Activated CD8-positive, alpha-beta memory T cell treated with anti-CD3 and anti-CD28 coated beads for 1 hour (primary cell): ENCODE measurements at places on chromosomes 12 and 14.

- DNase-seq, result no peak
Measured at GRCh38 chr12:124111006-124111405, 138.0 kb downstream of the ZNF664 start.

GRCh38 chr12:107247650-107248049 is 154.3 kb upstream of the CRY1 start:
- no peak for DNase-seq

- no peak for DNase-seq
Measured at GRCh38 chr12:67773896-67774295, 125.4 kb downstream of the DYRK2 start.

GRCh38 chr12:49345051-49345824 is 1.4 kb upstream of the DNAJC22 start:
- no peak for DNase-seq

- DNase-seq, result no peak
Measured at GRCh38 chr14:75399843-75400775, 27.7 kb upstream of the JDP2 start.

DNA sequence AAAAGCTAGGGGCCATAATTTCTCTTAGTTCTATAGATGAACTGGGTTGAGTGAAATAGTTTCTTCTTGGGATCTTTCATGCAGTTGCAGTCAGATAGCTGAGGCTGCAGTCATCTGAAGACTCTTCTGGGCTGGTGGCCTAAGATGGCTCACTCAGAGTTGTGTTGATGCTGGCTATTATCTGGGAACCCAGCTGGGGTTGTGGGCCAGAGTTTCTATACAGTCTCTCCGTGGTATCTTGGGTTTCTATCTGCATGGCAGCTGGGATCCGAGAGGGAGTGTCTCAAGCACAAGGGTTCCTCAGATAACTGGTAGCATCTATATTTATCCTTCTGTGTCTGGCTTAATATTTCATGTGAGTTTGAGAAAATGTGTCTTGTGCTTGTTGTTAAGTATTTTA is 21.1 kb downstream of the AVPR1A start:
- DNase-seq, result no peak

GRCh38 chr14:102666635-102667034 is 74.2 kb downstream of the RCOR1 start:
- no peak for DNase-seq

GRCh38 chr14:85247071-85247470 is 282.9 kb upstream of the FLRT2 start:
- DNase-seq, result no peak

DNA sequence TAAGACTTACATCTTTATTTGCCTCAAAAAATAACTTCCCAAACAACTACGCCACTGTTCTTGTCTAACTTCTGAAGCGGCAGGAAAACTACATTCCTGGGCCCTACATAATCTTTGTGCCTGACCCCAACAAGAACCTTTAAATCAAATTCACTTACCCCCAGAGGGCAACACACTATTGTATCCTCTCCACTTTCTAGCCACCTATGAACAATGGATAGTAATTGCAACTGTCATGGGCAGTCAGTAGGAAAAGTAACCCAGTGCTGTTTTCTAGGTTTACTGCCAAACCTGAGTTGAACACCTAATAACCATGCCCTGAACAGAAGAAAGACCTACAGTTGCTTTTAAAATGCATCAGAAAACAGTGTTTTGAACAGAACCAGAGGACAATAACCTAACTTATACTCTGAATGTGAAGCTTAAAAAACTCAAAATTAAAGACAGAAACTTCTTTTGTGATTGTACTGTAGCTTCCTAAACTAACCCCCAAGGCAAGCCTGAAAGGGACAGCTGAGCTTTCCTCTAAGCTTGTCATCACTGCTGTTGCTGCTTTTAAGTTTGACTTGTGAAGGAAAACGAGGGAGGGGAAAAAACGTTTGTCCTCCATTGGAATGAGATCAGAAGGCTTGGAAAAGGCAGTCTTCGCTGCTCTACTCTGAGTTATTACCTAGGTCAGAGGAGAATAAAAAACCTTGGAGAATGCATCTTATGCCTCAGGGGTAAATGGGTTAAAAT is 195.7 kb downstream of the SOX5 start:
- no peak for DNase-seq

DNA sequence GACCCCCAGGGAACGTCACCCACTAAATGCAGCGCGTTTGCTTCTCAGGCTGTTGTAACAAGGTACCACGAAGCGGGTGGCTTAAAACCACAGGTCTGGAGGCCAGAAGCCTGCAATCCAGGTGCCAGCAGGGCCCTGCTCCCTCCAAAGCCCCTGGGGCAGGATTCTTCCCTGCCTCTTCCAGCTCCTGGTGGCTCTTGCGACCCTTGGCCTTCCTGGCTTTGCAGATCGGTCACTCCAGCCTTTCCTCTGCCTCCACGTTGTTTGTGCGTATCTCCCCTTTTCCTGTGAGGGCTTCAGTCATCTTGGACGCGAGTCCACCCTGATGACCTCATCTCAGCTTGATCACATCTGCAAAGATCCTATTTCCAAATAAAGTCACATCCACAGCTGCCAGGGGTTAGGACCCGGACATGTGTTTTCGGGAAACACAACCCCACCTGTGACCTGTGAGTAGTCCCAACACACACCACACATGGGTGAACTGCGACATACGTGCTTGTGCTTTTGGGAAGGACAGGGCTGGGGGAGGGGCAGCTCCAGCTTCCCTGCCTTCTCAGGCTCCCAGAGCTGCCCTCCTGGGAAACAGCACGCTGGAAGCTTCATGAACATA is 114.5 kb upstream of the NCOR2 start:
- no peak for DNase-seq

DNA sequence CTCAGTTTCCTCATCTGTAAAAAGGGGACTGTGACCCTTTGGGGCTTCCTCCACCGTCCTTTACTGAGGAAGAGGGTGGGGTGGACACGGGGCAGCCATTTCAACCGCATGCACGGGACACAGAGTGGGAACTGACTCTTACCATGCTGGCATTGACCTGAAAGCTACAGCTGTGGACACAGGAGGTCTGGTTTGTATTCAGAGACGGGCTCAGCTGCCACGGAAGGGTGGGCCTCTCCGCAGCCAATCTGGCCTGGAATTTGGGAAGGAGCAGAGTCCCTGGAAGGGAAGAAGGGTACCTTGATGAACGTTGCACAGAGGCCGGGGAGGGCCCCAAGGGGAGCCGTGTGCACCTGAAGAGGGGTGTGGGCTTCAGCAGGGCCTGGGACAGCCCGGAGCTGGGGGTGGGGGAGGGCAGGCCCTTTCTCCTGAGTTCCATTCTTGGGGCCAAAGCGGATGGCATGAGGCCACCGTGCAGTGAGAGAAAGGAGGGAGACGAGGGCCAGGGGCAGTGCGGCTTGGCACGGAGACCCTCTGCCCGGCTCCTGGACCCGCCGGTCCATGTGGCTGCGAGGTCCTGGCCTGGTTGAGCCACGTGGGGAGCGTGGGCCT is 14.5 kb downstream of the TNFAIP2 start:
- DNase-seq, result no peak

DNA sequence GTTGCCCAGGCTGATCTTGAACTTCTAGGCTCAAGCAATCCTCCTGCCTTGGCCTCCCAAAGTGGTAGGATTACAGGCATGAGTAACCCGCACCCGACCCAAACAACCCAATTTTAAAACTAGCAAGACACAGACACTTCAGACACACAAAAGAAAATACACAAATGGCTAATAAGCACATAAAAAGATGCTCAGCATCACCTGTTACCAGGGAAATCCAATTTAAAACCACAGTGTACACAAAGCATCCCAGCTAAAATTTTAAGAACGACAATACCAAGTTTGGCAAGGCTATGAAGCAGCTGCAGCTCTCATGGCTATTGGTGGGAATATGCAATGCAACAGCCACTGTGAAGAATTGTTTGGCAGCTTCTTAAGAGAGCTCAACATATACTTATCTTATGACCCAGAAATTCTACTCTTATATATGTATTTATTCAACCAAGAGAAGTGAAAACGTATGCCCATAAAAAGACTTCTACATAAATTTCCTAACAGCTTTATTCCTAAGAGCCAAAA is 42.0 kb downstream of the BDKRB1 start:
- DNase-seq, result no peak

DNA sequence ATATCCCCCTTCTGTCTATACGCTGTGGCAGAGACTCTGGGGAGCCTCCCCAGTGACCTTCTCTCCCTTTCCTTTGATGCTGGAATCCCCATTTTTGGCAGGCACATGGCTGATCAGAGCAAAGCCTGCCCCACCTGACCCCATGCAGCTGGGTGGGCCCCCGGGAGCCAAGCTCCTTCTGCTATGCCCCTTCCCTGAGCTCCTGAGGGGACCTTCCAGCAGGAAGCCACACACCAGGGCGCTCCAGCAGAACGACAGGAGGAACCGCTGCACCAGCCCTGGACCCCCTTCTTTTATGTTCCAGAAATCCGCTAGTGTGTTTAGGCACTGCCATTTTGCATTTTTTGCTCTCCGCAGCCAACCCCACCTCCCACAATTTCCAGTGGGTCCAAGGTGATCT is 44.6 kb downstream of the TRAFD1 start:
- DNase-seq, result no peak

- no peak for DNase-seq
Measured at GRCh38 chr12:11075642-11076041, 13.5 kb upstream of the TAS2R46 start.

- DNase-seq, result peak; percentile 10
Measured at GRCh38 chr12:56521590-56522371, at the start of gene RBMS2. Gene RBMS2 (plus strand): TSS chr12:56521820. CDS start chr12:56522024, 204 bp downstream.

GRCh38 chr12:15350643-15351042 is 28.3 kb downstream of the PTPRO start:
- no peak for DNase-seq

DNA sequence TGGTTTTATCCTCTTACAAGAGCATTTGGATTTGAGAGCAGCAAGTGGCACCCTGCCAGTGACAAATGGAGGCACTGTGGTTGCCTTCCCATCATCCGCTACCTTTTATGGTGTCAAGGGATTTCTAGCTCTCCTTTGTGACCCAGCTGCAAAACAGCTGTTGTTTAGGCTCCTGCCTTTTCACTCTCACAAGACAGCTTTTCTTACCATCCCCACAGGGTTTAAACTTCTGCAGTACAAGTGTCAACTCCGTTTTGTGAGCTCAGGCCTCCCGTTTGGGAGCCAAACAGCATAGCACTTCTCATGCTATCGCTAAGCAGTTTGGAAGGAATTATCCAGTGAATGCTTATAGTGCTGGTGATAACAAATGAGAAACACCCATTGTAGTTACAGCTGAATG is 331.4 kb downstream of the TMTC2 start:
- no peak for DNase-seq

DNA sequence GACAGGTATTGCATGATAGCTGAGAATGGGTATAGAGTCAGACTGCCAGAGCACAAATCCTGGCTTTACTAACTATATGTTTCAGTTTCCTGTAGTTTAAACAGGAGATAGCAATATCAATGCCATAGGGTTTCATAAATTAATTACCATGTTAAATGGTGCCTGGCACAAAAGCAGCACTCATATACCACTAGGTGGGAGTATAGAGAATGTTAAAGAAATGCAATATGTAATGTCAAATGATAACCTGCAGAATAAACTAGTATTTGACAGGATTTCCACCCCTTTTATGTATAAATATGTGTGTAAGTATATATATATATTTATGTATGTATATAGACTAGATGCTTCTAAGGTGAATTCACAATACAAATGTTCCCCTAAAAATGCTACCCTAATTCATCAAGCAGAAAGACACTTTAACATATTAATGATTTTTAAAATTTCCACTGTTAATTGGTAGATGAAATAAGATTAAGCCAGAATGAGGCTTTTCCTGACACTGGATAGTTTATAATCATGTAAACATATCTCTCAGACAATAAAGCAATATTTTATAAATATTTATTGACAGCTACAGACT is 8.6 kb downstream of the WDR89 start:
- no peak for DNase-seq

DNA sequence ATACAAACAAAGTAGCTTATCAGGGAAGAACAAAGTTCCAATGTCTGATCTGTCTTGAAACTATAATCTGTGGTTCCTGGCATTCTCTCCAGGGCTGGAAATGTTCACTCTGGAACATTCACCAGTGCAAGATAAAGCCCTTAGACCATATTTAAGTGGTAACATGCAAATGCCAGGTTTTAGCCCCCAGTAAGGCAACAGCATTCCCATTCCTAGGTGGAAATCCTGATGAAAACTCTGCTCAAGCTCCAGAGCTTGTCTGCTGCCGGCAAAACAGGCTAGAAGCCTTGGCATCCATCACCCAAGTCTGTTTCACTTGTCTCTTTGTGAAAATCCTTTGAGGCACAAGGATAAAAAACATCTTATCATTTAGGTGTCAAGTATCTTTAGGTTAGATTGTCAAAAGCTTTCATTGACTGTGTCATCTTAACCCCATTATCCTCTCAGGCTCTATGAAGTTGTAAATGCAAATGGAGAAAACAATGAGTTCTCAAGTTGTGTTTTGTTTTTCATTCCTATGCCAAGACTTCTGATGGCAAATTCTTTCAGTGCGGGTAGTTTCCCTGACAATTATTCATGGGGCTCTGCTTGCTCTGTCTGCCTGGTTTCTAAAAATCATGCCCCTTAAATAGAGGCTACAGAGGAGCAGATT is 344.7 kb downstream of the NELL2 start:
- no peak for DNase-seq

- no peak for DNase-seq
Measured at GRCh38 chr14:23538050-23538718, 13.4 kb downstream of the ZFHX2 start.

- no peak for DNase-seq
Measured at GRCh38 chr14:66008631-66009030, 477.5 kb upstream of the CCDC196 start.

- peak; percentile 59 for DNase-seq
Measured at GRCh38 chr14:105180592-105181548, at the start of gene NUDT14. Gene NUDT14 (minus strand): TSS chr14:105181312. CDS start chr14:105181209, 103 bp downstream.

DNA sequence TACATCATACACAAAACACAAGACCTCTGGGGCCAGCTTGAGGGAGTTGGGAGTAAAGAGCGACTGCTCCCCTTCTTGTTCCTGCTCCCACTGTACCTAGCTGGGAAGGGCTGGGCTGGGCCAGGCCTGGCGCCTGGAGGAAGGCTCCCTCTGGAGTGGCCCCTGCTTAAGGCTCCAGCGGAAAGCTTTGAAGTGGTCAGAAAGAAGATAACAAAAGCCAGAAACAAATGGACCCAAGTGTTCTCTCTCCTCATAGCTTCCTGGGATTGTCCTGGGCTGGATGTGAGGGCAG is 25.3 kb downstream of the PRPF40B start:
- no peak for DNase-seq

DNA sequence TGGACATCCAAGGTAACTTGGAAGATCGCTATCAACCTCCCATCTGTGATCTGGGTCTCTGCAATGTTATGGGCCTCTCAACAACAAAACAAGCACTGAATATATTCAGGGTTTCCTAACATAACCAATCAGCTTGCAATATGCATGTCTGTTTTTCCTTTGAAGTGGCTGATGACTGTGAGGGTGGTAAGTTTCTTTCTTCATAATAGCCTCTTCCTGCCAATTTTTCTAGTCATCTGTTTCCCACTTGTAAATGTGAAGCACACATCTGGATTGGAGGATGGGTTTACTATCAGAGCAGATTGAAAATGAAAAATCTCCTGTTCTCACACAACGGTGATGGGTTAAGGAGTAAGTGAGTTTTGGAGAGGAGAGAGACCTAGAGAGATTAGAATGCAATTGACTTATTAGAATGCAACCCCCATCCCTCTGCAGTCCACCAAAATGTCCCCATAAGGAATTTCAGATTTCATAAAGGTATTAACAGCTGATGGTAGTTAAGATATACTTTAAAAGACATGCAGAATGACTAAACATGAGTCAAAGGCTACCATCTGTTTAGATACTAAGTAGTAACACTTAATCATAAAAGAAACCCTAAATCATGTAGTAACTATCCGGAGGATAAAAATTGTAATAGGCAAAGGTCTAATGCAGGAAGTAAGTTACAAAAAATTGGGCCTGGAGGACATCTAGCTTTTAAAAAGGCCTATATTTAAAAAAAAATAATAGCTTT is 58.4 kb upstream of the SAV1 start:
- DNase-seq, result no peak
